NCI-H2081 treated with DMSO at 0.1 percent for 48 hours (cell line): ENCODE measurements at places on chromosomes 3 and 15.

DNA sequence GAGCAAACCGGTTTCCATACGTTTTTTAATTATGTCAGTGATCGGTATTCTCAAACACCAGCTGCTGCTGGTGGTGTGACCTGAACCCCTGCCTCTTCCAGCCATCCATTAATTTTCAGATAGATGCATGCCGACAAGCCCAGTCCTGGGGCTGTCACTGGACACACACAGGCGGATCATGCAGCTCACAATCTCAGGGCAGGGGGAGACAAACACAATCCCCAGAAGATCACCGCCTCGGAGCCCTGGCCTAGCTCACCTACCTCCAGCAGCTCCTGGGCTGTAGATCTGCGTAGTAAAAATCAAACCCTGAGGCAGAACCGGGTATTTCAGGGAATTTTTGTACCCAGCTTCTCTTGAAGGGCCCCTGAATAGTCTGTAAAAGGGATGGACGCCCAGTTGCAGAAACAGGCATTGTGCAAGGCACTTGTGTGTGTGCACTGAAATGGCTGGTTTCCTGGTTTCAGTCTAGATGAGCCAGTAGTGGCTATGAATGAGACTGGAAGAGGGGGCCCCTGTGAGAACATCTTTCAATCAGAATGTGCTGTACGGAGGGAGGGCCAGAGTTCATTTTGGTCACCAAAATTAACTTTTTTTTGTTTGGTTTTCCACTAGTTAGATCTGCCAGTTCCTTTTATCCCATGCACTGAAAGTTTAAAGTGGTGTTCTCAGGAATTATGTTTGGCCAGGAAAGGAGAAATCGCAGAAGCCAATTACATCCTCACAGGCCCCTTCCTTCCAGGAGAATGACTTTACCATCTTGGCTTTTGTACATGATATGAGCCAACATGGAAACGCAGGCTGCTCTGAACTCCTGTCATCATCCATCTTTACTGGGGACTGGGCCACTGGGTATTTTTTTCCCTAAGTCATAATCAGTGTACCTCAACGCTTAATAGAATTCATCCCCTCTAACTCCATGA is 55.0 kb upstream of the RPL32 start:
- no peak for DNase-seq

DNA sequence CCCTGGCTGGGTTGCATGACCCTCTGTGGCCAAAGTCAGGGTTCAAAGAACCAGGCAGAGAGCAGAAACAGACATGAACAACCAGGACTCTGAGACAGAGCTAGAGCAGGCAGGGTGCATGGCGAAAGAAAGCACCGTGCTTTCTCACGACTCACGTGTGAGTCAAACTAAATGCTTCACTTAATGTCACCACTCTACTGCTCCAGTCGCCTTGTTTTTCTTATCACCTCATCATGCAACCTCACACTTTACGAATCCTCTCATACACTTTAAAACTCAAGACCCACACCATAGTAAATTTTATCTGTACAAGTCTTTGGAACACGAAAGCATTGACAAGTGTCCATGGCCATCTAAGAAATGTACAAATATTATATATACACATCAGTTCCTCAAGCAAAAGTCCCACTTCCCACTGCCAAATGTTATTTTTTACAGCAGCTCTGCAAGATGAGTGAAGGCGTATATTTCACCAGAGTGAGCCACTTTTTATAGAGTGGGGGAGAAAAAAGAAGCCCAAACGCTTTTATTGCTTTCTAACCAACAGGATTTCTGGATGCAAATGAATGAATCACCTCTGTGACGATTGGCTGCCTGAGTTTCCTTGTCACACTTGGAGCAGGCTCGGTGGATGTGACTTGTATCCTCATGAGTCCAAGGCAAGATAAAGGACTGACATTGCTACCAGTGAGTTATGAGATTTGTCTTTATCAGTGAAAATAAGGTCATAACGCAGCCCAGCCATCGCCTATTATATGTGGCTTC is 16.0 kb upstream of the MEGF11 start:
- no peak for DNase-seq

DNA sequence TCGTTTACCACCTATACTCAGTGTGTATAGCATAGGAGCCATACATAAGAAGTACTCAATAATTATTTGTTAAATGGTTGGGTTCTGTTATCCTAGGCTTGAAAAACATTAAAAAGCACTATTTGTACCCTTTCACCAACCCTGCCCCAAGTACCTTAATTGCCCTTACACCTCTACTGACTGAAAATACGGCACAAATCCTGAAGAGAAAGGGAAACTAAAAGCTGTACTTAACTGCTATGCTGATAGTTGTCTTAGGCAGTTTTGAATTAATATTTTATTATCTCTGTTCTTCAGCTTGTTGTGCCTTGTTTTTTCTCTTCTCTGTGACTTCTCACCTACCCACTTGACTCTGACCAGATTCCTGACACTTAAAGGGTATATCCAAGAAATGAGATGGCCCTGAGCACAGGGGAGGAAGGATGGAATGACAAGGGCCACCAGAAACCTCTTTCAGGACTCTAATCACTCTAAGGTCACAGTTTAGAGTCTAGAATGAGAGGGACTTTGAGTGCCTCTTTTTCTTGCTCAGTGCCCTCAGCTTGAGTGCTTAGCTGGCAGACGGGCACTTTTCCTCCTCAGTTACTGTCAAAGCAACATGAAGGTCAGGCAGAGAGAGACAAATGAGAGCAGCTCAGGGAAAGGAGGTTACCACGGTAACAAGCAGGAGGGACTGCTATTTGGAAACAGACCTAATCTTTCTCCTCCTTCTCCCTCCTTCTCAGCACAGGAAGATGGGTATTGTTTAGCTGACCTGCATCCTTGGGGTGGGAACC is 136.5 kb downstream of the ZNF609 start:
- DNase-seq = no peak

DNA sequence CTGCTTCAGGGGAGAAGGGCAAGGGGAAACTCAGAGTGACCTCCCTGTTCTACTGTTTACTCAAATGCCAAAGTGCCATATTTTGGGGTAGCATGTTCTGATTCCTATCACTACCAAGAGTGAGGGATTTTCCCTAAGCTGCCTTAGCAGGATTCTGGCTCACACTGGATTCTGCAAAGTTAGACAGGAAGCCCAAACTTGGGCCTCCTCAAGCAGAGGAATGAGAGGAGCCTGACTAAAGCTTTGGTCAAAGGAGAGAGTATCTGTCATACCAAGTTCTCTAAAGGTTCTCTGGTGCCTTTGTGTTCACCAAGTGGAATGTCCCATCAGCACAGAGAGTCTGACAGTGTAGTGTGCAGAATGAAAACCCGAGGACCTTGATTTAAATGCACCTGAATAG is 8.8 kb upstream of the RARB start:
- DNase-seq = no peak

DNA sequence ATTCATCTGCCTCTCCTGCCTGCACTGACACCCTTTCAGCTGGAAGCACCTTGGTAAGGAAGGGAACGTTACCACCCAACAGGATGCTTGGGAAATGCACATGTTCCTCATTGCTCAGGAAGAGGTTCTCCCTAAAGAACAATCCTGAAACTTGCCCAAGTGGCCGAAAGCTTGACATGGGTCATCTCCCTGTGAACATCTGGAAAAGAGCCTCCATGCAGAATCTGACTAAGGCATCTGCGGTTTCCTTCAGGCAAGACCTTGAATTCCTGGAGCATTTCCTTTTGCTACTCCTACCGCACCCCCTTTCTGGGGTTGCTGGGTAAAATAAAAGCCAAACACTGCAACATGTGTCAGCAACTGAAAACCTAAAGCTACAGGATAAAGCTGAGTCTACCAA is 68.7 kb upstream of the SNRK start:
- DNase-seq = no peak

- DNase-seq = no peak
Observed at GRCh38 chr15:76035593-76035992, 23.4 kb upstream of the NRG4 start.

- no peak for DNase-seq
Observed at GRCh38 chr3:151315136-151315535, 1.5 kb downstream of the GPR87 start.
